ENCODE measurements at places on chromosomes 6 and 20.

GRCh38 chr6:153852481-153852880 lies 186.6 kb upstream of the OPRM1 start:
- H3K36me3 ChIP-seq: no peaks in the 10 kb centered on the region
- no peak for DNase-seq
- no peak overlapping the region for H3K27ac ChIP-seq

GRCh38 chr6:17200395-17200794 lies 80.8 kb upstream of the RBM24 start:
- no peaks in the 10 kb centered on the region for H3K4me1 ChIP-seq
- no peaks in the 10 kb centered on the region for H3K27me3 ChIP-seq
- no peak overlapping the region for H3K4me3 ChIP-seq
- no peaks in the 10 kb centered on the region for H3K36me3 ChIP-seq
- no peak for DNase-seq
- H3K27ac ChIP-seq: no peak overlapping the region

DNA sequence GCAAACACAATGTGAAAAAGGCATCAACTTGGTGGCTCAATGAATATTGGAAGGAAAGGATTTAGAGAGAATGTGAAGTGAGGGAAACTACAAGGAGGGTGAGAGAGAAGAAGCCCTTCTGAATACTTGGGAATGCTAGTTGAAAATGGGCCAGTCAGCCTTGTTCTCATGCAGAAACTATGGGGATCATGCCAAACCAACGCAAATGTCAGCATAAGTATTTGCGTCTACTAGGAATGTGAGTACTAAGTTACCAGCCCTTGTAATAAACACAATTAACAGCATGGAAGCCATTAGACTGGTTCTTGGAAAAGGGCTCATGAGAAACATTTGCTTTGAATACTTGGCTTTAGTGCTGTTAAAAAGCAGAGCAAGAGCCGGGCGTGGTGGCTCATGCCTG lies 54.9 kb upstream of the AIG1 start:
- no peak overlapping the region for H3K27ac ChIP-seq
- no peak overlapping the region for H3K4me3 ChIP-seq
- no peaks in the 10 kb centered on the region for H3K36me3 ChIP-seq
- no peaks in the 10 kb centered on the region for H3K27me3 ChIP-seq

DNA sequence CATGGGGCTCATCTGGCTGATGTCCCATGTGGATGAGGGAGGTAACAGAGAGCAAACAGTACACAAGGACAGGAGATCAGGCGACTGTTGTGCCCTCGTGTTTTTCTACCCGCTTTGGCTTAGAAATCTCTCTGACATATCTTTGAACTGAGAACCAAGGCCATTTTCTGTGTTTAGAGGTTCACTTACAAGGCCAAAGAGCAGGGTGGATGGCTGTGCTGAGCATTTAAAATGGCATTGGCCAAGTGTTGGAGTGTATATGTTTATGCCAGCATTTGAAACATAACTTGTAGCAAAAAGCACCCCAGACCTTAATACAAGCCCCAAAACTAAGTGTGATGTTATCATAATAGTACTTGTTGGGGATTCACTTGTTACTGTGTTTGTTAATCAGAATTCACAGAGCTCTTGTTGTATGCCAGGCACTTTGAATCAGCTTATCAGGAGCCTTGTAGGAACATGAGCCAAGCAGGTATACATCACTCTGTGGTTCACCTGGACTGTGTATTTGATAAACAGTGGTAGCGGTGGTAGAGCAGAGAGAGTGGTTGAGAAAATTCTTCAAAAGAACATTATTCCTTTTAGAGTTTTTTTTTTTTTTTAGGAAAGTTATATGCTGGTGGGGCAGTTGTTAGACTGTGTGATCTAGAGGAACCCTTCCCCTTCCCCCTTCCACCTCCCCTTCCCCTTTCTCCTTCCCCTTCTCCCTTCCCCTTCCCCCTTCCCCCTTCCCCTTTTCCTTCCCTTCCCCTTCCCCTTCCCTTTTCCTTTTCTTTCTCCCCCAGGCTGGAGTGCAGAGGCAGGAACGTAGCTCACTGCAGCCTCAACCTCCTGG lies 71.3 kb downstream of the ATRN start:
- H3K4me1 ChIP-seq: no peaks in the 10 kb centered on the region
- H3K36me3 ChIP-seq: no peaks in the 10 kb centered on the region
- DNase-seq: no peak
- no peak overlapping the region for H3K27ac ChIP-seq
- H3K4me3 ChIP-seq: no peak overlapping the region

DNA sequence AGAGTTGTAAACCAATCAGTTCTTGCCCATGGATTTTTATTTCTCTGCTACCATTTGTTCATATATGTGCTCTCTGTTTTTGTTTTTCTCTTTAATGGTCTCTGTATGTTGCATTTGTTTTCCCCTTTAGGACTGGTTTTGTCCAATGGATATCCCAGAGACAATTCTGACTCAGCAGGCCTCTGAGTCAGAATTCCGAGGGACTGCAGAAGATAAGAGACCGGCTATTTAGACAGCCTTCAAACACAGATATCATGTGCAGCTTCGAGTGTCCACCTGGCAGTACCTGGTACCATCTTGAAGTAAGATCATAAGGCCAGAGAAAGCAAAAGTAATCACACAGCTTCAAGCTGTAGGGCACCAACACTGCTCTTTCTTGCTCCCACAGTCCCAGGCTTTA lies 125.5 kb downstream of the ELOVL4 start:
- DNase-seq: peak; percentile 45
- no peaks in the 10 kb centered on the region for H3K36me3 ChIP-seq
- H3K4me1 ChIP-seq: peaks cover 10% of the 10 kb centered on the region
- no peaks in the 10 kb centered on the region for H3K27me3 ChIP-seq
- H3K4me3 ChIP-seq: no peak overlapping the region

- no peak overlapping the region for H3K4me3 ChIP-seq
- no peaks in the 10 kb centered on the region for H3K36me3 ChIP-seq
- DNase-seq: no peak
- H3K27ac ChIP-seq: no peak overlapping the region
- H3K4me1 ChIP-seq: no peaks in the 10 kb centered on the region
- no peaks in the 10 kb centered on the region for H3K27me3 ChIP-seq
Measured at GRCh38 chr6:43189776-43190304, 7.8 kb downstream of the CUL9 start.

- no peaks in the 10 kb centered on the region for H3K27me3 ChIP-seq
- peak overlapping the region; percentile 94 for H3K27ac ChIP-seq
- H3K36me3 ChIP-seq: peaks cover 7% of the 10 kb centered on the region
- peaks cover 22% of the 10 kb centered on the region for H3K4me1 ChIP-seq
Measured at GRCh38 chr20:63957690-63958441, 1.6 kb upstream of the UCKL1 start.
